ENCODE measurements at places on chromosomes 7 and 10.

DNA sequence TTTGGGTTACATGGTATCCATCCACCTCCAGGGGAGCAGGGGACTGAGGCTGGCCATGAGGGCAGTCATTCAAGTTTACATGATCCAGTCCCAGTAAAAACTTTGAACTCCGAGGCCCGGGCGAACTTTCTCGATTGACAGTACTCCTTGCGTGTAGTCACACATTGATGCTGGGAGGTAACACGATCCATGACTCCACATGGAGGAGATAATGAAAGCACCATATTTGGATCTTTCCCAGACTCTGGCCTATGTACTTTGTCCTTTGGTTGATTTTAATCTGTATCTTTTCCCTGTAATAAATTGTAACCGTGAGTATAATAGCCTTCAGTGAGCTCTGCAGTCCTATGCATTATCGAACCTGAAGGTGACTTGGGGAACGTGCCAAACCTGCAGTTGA, 401.6 kb downstream of the KCNMA1 start:
- no peak for DNase-seq

DNA sequence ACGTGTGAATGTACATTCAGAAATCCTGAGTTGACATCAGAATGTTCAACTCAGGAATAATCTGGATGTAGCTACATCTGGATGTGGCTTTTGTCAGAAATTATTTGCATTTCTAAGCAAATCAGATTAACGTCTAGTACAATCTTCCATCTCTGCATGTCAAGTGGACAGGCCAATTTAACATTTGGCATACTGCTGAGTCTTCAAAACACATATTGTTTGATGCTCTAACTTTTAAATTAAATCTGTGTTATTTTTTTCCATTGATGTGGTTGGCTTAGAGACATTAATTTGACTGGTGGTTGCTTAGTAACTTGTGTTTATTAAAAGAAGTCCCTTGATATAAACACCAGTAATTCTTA, 3.4 kb downstream of the STAMBPL1 start:
- DNase-seq, result no peak

- no peak for DNase-seq
Measured at GRCh38 chr10:97090035-97090434, 95.7 kb downstream of the SLIT1 start.

DNA sequence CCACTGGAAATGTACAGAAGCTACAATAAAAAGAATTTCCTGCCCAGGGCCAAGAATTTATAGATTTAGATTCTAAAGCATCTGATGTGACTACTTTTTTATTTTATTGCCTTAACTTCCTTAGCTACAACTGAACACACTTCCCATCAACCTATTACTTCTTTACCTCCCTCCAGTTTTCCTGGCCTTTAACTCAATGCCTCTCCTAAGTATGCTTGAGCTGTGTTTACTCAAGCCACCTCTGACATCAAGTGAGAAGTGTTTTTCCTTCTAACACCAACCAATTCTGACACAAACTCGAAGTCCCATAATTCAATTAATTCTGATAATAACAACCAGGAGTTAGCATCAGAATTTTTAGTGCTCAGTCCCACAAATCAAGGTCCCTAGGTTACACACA, 170.0 kb downstream of the IMMP2L start:
- DNase-seq, result no peak

DNA sequence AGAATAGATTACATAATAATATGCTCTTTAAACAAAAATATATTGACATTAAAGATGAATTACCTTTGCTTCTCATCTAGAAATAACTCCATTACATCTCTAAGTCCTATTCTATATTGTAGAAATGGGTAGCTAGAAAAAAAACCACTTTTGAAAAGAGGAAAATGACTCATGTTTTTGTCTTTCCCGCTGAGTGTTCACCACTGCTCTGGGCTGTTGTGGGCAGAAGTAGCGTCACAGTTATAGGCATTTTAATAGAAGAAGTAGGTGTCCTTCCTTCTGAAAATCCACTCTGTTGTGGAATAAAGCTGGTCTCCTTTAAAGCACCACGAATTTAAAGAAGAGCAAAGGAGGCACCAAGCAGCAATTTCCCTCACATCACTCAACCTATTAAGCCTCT, 117.6 kb upstream of the NFE2L3 start:
- no peak for DNase-seq

Data from non-pigmented ciliary epithelial cell (primary cell).